ENCODE measurements at places on chromosomes 11 and 22. TPM values are rescaled to one million over a fixed set of nuclear protein-coding genes. Genes with fewer than 3 reads are reported as not detected.

GRCh38 chr22:47200273-47201051 lies 438.0 kb downstream of the TBC1D22A start:
- DNase-seq = no peak
- H3K27ac ChIP-seq = no peak overlapping the region
- peaks cover 9% of the 10 kb centered on the region for H3K27me3 ChIP-seq
- no peak overlapping the region for H3K4me3 ChIP-seq

DNA sequence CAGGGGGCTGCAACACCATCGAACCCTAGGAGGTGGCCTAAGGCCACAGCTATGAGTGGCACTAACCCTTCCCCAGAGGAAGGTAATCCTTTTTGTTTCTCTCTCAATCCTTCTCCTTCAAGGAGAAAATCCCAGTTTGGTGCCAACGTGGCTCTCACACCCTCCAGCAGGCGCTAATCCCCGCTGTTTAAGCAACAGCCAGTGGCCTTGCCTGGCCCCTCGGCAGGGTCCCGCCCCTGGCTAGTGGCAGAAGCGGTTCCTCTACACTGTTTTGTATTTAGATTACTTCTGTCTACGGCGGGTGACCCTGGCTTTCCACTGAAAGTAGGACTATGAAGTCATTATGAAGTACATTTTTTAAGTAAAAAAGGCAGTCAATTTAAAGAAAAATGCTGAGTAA lies 15.5 kb downstream of the GNAZ start:
- no peak for DNase-seq
- no peaks in the 10 kb centered on the region for H3K27me3 ChIP-seq
- H3K4me1 ChIP-seq = no peaks in the 10 kb centered on the region
- no peaks in the 10 kb centered on the region for H3K36me3 ChIP-seq
- H3K27ac ChIP-seq = no peak overlapping the region

- DNase-seq = no peak
- H3K36me3 ChIP-seq = peaks cover 29% of the 10 kb centered on the region
- no peaks in the 10 kb centered on the region for H3K27me3 ChIP-seq
- H3K27ac ChIP-seq = no peak overlapping the region
- H3K4me1 ChIP-seq = peaks cover 10% of the 10 kb centered on the region
Observed at GRCh38 chr11:65529475-65530156, 4.7 kb downstream of the SCYL1 start.

The OR5AP2 gene
- polyA plus RNA-seq = not detected

GRCh38 chr11:73019996-73020395 lies 122.1 kb downstream of the FCHSD2 start:
- no peak overlapping the region for H3K27ac ChIP-seq
- no peak for DNase-seq
- no peaks in the 10 kb centered on the region for H3K36me3 ChIP-seq
- no peaks in the 10 kb centered on the region for H3K27me3 ChIP-seq
- no peaks in the 10 kb centered on the region for H3K4me1 ChIP-seq
- H3K4me3 ChIP-seq = no peak overlapping the region

DNA sequence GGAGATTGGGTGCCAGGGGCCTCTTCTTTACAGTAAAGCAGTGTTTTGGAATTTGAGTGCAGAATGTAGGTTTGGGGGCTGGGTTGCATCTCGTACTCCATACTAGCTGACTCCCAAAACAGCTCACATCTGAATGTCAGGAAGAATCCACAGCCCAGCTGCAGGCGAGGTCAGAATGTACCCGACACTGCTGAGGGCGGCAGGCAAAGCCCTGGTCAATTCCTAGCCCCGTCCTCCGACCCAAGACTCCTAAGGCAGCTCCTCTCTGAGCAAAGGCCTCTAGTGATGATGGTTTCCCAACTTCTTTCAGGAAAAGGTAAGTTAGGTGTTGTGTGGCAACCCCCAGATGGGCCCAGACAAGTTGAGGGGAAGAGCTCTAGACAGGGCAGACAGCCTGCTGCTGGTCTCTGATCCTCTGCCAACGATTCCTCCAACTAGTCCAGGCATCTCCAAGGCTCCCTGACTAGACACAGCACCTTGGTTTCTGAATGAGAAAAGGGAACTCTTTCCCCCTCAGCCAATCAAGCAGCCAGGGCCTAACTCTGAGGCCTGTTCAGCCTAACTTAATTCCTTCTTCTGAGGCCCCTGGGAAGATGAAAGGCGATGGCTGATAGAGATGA lies 8.6 kb downstream of the LARGE2 start:
- no peaks in the 10 kb centered on the region for H3K27me3 ChIP-seq
- H3K4me1 ChIP-seq = peaks cover 78% of the 10 kb centered on the region
- peaks cover 13% of the 10 kb centered on the region for H3K36me3 ChIP-seq
- peak; percentile 65 for DNase-seq
- H3K27ac ChIP-seq = peak overlapping the region; percentile 78

DNA sequence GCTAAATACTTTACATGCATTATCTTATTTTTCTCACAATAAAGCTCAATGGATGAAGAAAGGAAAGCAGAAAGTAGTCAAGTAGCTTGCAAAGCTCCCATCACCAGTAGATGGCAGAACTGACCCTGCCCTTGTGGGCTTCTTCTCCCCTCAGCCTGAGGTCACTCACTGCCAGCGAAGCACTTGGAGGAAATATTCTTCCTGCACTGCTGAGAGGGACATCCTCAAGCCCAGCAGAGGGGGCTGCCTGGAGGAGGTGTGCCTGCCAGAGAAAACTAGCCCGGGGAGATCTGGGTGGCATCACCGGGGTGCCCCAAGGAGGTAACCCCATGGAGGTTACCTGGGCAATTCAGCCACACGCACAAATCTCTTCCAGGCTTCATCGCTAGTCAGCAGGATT lies 6.6 kb downstream of the APOL4 start:
- H3K27ac ChIP-seq = no peak overlapping the region
- H3K4me3 ChIP-seq = no peak overlapping the region
- H3K36me3 ChIP-seq = no peaks in the 10 kb centered on the region
- no peaks in the 10 kb centered on the region for H3K4me1 ChIP-seq

GRCh38 chr11:107713009-107713408 lies 1.2 kb upstream of the SLN start:
- H3K36me3 ChIP-seq = no peaks in the 10 kb centered on the region
- H3K4me1 ChIP-seq = no peaks in the 10 kb centered on the region
- H3K27ac ChIP-seq = no peak overlapping the region
- no peak overlapping the region for H3K4me3 ChIP-seq
- no peak for DNase-seq
- H3K27me3 ChIP-seq = peaks cover 8% of the 10 kb centered on the region

DNA sequence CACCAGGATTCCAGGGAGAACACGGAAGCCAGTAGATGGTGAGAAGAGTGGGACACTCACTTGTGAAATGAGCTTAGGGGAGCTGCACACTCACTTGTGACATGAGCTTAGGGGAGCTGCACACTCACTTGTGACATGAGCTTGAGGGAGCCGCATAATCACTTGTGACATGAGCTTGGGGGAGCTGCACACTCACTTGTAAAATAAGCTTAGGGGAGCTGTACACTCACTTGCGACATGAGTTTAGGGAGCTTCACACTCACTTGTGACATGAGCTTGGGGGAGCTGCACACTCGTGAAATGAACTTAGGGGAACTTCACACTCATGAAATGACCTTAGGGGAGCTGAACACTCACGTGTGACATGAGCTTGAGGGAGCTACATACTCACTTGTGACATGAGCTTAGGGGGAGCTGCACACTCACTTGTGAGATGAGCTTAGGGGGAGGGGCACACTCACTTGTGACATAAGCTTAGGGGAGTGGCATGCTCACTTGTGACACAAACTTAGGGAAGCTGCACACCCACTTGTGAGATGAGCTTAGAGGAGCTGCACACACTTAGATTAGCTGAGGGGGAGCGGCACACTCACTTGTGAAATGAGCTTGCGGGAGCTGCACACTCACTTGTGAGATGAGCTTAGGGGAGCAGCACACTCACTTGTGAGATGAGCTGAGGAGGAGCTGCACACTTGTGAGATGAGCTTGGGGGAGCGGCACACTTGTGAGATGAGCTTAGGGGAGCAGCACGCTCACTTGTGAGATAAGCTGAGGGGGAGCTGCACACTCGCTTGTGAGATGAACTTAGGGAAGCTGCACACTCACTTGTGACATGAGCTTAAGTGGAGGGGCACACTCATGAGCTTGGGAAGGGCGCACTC lies 59.0 kb downstream of the NCAPD3 start:
- no peaks in the 10 kb centered on the region for H3K27me3 ChIP-seq
- H3K4me3 ChIP-seq = no peak overlapping the region
- no peaks in the 10 kb centered on the region for H3K4me1 ChIP-seq
- H3K27ac ChIP-seq = no peak overlapping the region

DNA sequence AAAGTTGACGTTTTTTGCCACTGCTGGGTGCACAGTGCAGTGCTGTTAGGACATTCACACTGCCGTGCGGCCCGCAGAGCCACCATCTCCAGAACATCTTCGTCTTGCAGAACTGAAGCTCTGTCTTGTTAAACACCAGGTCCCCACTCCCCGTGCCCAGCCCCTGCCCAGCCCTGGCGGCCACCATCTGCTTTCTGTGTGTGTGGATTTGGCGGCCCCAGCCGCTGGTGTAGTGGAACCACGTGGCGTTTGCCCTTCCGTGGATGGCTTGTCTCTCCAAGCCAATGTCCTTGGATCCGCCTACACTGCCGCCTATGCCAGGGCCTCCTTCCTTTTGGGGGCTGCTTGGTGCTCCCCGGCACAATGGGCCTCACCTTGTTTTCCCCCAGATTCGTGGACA lies 8.2 kb upstream of the MUC5AC start:
- no peak for DNase-seq
- H3K4me1 ChIP-seq = no peaks in the 10 kb centered on the region
- H3K4me3 ChIP-seq = no peak overlapping the region
- no peaks in the 10 kb centered on the region for H3K27me3 ChIP-seq
- H3K36me3 ChIP-seq = no peaks in the 10 kb centered on the region
- no peak overlapping the region for H3K27ac ChIP-seq

The CCDC88B gene
- polyA plus RNA-seq = 2.9 TPM

The MYOD1 gene
- polyA plus RNA-seq = not detected

GRCh38 chr11:117830674-117831351 lies 6.3 kb upstream of the FXYD2 start:
- H3K4me1 ChIP-seq = peaks cover 13% of the 10 kb centered on the region
- H3K27ac ChIP-seq = no peak overlapping the region

GRCh38 chr11:27348340-27348873 lies 14.6 kb downstream of the CCDC34 start:
- H3K27ac ChIP-seq = no peak overlapping the region
- H3K4me3 ChIP-seq = no peak overlapping the region
- H3K4me1 ChIP-seq = no peaks in the 10 kb centered on the region
- no peaks in the 10 kb centered on the region for H3K27me3 ChIP-seq
- no peaks in the 10 kb centered on the region for H3K36me3 ChIP-seq

The RCOR2 gene
- polyA plus RNA-seq = 0.46 TPM

The GAS2L1 gene
- 21.1 TPM for polyA plus RNA-seq
